ENCODE measurements at places on chromosomes 2 and 18.

DNA sequence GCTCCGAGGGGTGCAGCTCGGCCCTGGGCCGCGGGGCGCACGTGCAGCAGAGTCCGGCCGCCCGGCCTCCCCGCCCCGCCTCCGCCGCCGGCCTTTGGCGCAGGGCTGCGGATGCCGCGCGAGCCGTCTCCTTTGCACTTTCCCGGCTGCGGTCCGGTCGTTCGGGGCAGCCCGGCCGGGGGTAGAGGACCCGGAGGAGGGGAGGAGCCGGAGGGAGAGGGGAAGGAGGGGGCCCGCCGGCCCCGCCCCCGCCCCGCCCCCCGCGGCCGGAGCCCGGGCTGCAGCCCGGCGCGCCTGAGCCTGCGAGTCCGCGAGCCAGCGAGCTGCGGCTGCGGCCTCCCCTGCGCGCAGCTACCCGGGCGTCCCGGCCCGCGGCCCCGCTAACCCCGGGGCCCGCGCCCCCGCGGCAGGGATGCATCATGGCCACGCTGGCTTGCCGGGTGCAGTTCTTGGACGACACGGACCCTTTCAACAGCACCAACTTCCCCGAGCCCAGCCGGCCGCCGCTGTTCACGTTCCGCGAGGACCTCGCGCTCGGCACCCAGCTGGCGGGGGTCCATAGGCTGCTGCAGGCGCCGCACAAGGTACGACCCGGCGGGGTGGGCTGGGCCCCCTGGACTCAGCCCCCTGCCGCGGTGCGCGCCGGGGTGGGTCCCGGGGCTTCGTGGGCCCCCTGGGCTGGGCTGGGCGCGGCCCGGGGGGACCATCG, at the start of gene FHOD3:
TSS of gene FHOD3 (plus strand) at position 297 of the 709 bp plus-strand sequence. CDS start at position 420, 123 bp downstream.
- peak; percentile 76 for DNase-seq

- DNase-seq: no peak
These were observed 129.0 kb upstream of the FOSL2 start for GRCh38 chr2:28263690-28264089.

DNA sequence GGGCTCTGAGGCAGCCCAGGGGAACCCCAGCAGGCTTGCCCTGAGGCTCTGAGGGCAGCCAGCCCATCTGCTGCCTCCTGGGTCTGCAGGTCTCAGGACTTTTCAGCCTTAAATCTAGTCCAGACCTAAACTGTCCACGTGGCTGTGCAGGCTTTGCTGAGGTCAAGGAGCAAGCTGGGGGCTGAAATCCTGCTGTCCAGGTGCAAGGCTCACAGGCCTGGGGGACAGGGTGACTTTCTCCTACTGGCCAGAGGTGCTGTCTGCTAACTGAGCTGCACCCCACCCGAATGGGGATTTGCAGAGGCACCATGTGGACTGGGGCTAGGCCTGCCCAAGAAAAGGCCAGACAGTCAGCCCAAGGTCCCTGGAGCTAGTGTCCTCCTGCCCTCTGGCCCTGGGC, 32.1 kb downstream of the SDC1 start:
- DNase-seq: no peak

GRCh38 chr2:133077269-133077822, 407.3 kb upstream of the LYPD1 start:
- no peak for DNase-seq

DNA sequence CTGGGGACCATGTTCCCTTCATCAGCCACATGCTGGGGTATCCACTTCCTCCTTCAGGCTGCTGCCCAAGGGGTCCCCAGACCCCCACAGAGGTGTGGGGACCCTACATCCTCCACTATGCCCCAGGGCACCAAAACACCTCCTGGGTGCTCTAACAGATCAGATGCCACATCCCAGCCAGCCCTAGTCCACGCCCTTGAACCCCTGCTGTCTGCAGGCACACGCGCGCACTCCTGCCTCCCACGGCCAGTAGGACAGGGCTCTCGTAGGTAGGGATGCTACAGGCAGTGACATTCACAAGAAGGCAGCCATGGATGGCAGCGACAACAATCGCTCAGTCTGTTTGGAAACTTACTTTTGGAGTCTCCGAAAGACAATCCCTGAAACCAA, 3.0 kb upstream of the GPC1 start:
- no peak for DNase-seq

DNA sequence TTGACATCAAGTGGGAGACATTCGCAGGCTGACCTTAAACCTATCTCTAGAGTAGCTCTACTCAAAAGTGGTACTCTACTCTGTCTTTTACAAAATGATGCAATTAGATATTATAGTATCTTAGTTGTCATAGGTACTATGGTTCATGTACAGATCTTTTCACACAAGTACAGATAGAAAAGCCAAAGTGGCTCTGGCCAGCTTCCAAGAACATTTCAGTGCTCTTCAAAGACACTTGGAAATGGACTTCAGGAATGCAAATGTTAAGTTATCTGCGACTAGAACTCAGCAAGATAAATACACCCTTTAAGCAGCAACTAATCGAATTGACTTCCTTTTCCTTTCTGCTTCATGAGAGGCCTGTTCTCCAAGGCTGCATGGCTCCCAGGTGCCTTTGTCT, 718.7 kb upstream of the FAM98A start:
- DNase-seq: no peak

- DNase-seq: no peak
These were observed 36.0 kb downstream of the GCA start for GRCh38 chr2:162379719-162380580.

GRCh38 chr2:85584354-85584856, at the start of gene VAMP5:
Gene VAMP5, plus strand, starts transcription at chr2:85584431. Its CDS starts 60 bp downstream, at chr2:85584491.
- DNase-seq: no peak

GRCh38 chr2:37156071-37156856, 516 bp downstream of the EIF2AK2 start:
- DNase-seq: peak; percentile 17

GRCh38 chr18:62950246-62950645, 234.9 kb downstream of the PHLPP1 start:
- no peak for DNase-seq
